Muscle of back (tissue), 13 donors: ENCODE measurements at places on chromosomes 16 and 17. TPM values are rescaled to one million over a fixed set of nuclear protein-coding genes. Genes with fewer than 3 reads are reported as not detected.
A peak's percentile ranks its signal among the peaks of the same experiment; 100 is the strongest.

ST6GALNAC2 gene
- 2.2 TPM for polyA plus RNA-seq

LRRC37A gene
- polyA plus RNA-seq = 2.3 TPM

TCAP gene
- polyA plus RNA-seq = 440 TPM

CCL8 gene
- polyA plus RNA-seq = 0.56 TPM

KRTAP3-1 gene
- polyA plus RNA-seq = not detected

CCDC92B gene
- 0.22 TPM for polyA plus RNA-seq

LRRC75A gene
- 7.5 TPM for polyA plus RNA-seq

ANKFN1 gene
- polyA plus RNA-seq = 1.8 TPM

UBE2O gene
- polyA plus RNA-seq = 16.2 TPM

SPSB3 gene
- polyA plus RNA-seq = 20.5 TPM

PDXDC1 gene
- 54.1 TPM for polyA plus RNA-seq

HSD17B1 gene
- 2.2 TPM for polyA plus RNA-seq

RARA gene
- 48.7 TPM for polyA plus RNA-seq

MPP3 gene
- 5.3 TPM for polyA plus RNA-seq

CHST5 gene
- polyA plus RNA-seq = not detected

HID1 gene
- 7.1 TPM for polyA plus RNA-seq

PSMD3 gene
- 88.2 TPM for polyA plus RNA-seq

IGFBP4 gene
- polyA plus RNA-seq = 191 TPM

EPX gene
- polyA plus RNA-seq = 0.15 TPM

HEATR3 gene
- polyA plus RNA-seq = 14.9 TPM

DNA sequence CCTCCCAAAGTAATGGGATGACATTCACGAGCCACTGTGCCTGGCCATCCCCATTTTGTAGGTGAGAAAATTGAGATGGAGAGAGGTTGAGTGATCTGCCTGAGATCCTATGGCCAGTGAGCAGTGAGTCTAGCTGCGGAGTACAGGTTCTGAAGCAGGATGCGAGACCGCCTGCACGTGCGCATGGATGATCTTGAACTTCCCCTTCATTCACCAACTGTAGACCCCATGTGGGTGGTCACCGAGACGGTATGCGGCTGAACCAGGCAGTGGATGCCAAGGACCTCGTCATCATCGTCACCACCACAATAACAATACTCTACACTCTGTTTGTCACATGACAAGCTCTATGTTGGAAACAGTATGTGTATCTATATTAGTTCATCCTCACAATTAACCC lies 6.2 kb upstream of the SPNS3 start:
- DNase-seq = no peak

GRCh38 chr17:78883089-78883532 lies 19.9 kb downstream of the CEP295NL start:
- peak; percentile 80 for DNase-seq

GRCh38 chr17:47975189-47975822 lies 4.4 kb downstream of the CDK5RAP3 start:
- DNase-seq = no peak

- DNase-seq = no peak
These were observed 9.8 kb downstream of the PHB1 start for GRCh38 chr17:49404906-49405305.

- no peak for DNase-seq
These were observed 4.9 kb downstream of the CACNA1H start for GRCh38 chr16:1157639-1158455.

GRCh38 chr16:46743232-46743719 lies 4.9 kb downstream of the MYLK3 start:
- no peak for DNase-seq

DNA sequence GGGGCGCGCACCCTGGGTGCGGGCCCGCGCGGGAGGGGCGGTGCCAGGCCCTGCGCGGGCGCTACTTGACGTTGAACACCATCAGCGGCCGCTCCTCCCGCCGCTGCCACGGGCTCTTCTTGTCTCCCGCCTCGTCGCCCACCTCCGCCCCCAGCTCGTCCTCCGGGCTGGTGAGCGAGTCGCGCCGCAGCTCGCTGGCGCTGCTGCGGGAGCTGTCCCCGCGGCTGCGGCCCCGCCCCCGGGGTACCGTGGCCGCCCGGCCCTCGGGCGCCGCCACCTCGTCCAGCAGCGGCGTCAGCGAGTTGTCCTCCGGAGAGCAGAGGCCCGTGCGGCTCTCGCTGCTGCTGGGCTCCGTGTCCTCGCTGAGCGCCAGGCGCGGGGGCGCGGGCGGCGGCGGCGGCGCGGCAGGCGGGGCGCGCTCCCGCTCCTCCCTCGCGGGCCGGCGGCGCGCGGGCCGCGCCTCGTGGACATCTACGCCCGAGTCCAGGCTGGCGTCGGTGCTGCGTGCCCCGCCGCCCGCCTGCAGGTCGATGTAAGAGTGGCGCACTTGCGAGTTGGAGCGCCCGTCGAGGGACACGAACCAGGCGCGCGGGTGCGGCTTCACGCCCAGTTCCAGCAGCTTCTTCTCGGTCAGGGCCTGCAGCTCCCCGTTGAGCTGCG lies 8.7 kb downstream of the GRN start:
- no peak for DNase-seq

GRCh38 chr16:86798247-86799041 lies 220.1 kb downstream of the FOXL1 start:
- no peak for DNase-seq

DNA sequence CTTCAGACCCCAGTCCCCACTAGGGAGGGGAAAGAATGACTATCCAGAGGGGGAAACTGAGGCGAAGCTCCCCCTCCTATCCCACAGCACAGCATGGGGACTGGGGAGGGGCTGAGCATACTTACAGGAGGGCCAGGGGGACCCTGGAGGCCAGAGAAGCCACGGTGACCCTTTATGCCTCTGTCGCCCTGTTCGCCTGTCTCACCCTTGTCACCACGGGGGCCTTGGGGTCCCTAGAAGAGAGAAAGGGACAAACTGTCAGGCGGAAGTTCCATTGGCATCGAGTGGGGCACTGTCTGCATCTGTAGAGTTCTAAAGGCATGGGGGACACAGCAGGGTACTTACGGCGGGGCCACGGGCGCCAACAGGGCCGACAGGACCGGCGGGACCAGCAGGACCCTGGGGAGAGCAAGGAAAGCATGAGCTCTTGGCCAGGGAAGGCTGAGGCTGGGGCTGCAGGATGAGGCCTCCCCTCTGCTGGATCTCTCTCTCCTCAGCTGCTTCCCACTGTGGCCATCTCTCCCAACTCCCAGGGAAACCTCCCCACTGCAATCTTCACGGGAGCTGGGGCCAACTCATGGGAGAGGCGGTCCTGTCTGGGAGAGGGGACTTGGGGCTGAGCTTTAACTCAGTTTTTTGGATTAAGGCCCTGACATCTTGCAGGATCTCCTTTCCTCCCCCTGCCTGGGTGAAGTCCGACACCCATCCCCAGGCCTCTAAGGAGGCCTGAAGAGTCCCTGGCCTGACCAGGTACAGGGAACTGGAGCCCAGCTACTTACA lies 13.5 kb downstream of the COL1A1 start:
- DNase-seq = no peak

- no peak for DNase-seq
These were observed 5.2 kb upstream of the MYH4 start for GRCh38 chr17:10474536-10474935.

- DNase-seq = peak; percentile 97
These were observed 812 bp upstream of the PPP1R9B start for GRCh38 chr17:50151041-50151936.

DNA sequence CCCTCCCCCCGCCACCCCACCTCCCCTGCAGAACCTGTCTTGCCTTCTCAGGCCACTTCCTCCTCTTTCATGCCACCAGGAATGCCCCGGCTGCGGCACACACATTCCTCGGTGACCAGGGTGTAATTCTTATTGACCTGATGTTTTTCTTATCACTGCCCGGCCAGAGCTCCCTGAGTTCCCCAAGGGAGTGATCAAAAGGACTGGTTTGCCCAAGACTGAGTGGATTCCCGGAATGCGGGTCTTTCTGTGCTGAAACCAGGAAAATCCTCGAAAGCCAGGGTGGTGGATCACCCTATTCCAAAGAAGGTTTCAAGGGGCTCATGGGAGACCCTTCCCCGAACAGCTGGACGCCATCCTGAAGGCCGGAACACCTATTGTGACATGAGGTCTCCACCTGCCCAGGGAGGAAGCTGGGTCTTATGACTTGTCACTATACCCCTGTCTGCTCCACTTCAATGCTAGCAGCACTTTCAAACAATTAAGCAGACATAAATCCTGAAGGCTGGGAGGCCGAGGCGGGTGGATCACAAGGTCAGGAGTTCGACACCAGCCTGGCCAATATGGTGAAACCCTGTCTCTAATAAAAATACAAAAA lies 53.0 kb upstream of the RPL38 start:
- no peak for DNase-seq

DNA sequence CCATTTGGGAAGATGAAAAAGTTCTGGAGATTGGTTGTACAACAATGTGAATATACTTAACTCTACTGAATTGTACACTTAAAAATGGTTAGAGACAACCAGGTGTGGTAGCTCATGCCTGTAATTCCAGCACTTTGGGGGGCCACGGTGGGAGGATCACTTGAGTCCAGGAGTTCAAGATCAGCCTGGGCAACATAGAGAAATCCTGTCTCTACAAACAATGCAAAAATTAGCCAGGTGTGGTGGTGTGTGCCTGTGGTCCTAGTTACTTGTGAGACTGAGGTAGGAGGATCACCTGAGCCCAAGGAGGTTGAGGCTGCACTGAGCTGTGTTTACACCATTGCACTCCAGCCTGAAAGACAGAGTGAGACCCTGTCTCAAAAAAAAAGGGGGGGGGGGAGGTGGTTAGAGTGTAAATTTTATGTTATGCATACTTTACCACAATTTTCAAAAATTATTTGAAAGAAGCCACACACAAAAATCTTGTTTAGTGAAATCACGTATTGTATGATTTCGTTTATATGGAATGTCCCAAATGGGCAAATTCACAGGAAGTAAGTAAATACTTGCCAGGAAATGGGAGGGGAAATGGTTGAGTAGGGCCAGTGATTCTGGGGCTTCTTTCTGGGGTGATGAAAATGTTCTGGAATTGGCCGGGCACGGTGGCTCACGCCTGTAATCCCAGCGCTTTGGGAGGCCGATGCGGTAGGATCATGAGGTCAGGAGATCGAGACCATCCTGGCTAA lies 37.1 kb upstream of the AMZ2 start:
- DNase-seq = no peak

GRCh38 chr17:51398687-51399086 lies 138.3 kb downstream of the UTP18 start:
- no peak for DNase-seq

GRCh38 chr17:8806253-8806925 lies 7.2 kb upstream of the MFSD6L start:
- no peak for DNase-seq

DNA sequence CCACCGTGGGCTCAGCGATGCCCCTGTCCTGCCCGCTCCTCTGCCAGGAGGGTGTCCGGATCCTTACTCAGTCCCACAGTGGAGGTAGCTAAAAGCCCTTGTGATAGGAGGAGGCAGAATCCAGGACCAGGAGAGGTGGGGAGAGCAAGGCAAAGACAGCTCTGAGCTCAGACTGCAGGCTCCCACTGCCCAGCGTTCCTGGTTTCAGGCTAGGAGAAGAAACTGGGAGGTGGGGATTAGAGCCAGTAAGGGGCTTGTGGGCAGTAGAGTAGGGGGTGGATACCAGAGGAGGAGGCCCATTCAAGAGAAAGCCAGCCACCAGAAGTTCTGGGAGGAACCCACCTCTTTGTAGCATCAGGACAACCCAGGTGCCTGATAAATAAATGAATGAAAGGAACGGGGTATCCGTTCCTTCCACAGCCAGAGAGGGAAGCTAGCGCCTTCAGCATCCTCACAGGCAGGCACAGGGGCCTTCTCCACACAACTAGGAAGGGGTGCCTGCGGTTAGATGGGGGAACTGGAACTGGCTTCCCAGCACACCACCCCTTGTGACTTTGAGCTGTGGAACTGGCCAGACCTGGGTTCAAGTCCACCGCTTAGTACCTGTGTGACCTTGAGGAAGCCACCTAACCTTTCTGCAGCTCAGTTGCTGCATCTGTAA lies 2.3 kb downstream of the IL21R start:
- DNase-seq = no peak

- no peak for DNase-seq
These were observed 4.8 kb upstream of the AARSD1 start for GRCh38 chr17:42969001-42969581.

GRCh38 chr17:44396946-44397345 lies 7.5 kb upstream of the ITGA2B start:
- no peak for DNase-seq
